ENCODE measurements at places on chromosomes 11 and 22. TPM values are rescaled to one million over a fixed set of nuclear protein-coding genes. Genes with fewer than 3 reads are reported as not detected.

Gene ACRV1
- not detected for total RNA-seq

Gene MS4A3
- total RNA-seq, result 1.4 TPM

Gene ANGPTL5
- total RNA-seq, result 1.4 TPM

Gene MMP7
- total RNA-seq, result not detected

Gene OR10D3
- not detected for total RNA-seq

Gene KCNJ1
- total RNA-seq, result 0.13 TPM

Gene ASCL2
- total RNA-seq, result 0.80 TPM

Gene VWA5A
- 27.6 TPM for total RNA-seq

Gene MS4A4E
- 7.1 TPM for total RNA-seq

Gene OR52B6
- not detected for total RNA-seq

Gene RAB3IL1
- 70.5 TPM for total RNA-seq

Gene C22orf42
- not detected for total RNA-seq

Gene BLID
- 9.3 TPM for total RNA-seq

Gene OR2AG1
- total RNA-seq, result not detected

Gene HOATZ
- not detected for total RNA-seq

Gene CNGA4
- 0.31 TPM for total RNA-seq

Gene WNT7B
- not detected for total RNA-seq

Gene BRSK2
- 7.4 TPM for total RNA-seq

Gene SULT4A1
- 0.27 TPM for total RNA-seq

Gene ART5
- 0.27 TPM for total RNA-seq

Gene CHKB
- 73.9 TPM for total RNA-seq

Gene THY1
- 3.8 TPM for total RNA-seq

Gene OR52A1
- total RNA-seq, result not detected

Gene RASL10A
- 2.2 TPM for total RNA-seq

Gene DEPDC7
- total RNA-seq, result 12.3 TPM

Gene DEFB131B
- total RNA-seq, result not detected

Gene MYRF
- 10.4 TPM for total RNA-seq

Gene FREY1
- not detected for total RNA-seq

All from sciatic nerve (tissue), 2 donors.